ENCODE measurements at places on chromosomes 5 and 9. TPM values are rescaled to one million over a fixed set of nuclear protein-coding genes. Genes with fewer than 3 reads are reported as not detected.

DNA sequence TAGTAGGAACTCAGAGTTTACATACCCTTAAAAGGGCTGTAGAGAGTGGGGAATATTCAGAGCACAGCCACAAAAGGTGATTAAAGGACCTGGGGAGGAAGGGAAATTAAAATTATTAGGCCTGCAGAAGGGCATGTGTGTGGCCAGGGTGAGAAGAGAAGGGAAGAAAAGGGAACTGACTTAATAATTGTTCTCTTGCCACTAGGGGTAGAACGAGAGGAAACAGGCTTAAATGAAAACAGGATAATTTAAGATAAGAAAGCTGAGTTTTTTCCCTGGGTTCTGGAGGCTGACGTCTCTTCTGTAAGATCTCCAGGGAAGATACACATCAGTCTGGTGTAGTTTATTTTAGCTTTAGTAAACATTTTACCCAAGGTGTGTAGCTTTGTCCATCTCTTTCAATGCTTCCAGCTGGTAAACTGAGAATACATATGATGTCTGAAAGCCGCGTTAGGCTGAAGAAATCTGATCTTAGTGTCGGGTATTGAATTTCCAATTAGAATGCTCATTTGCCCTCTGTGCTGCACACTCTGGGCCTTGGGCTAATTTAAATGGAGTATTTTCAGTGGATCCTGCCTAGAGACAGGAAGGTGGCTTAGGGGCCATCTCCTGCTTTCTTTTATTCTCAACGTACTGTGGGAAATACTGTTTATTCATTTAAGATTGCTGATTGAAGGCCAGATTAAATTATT lies 416.8 kb downstream of the TMEM38B start:
- DNase-seq, result no peak

Gene ENTPD8
- total RNA-seq, result 0.10 TPM

DNA sequence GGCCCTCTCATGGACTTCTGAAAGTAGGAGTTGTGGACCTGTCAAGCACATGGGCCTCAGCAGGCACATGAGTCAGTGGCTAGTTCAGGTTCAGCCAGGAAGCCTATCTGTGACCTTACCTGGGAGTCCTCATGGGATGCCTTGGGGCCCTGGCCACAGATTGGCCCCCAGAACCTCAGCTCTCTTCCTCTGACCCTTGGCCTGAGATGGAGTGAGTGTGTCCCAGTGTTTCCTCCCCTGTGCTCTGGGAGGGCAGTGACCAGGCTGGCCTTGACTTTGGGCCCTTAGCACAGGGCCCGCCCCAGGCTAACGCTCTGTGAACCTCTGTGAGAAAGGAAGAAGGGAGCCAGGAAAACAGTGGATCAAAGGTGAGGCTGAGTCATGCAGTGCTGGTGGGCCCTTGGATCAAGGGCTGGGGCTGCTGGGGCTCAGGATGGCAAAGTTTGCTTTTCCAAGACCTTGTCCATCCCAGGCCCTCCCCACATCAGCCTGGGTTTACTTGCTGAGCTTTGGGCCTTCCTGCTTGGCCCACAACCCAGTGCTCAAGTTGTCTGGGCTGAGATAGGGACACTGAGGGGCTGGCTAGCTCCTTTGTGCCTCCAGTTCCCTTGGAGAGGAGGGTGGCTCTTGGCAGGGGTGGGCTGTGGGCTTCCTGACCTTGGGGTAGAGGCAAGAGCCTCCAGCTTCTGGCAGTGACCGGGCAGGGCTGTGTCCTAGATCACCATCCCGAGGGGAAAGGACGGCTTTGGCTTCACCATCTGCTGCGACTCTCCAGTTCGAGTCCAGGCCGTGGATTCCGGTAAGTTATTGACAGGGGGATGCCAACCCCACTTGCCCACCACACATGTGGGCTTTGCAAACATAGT lies 41.4 kb downstream of the RGS3 start:
- no peak for DNase-seq

Gene WDR38
- total RNA-seq, result not detected

DNA sequence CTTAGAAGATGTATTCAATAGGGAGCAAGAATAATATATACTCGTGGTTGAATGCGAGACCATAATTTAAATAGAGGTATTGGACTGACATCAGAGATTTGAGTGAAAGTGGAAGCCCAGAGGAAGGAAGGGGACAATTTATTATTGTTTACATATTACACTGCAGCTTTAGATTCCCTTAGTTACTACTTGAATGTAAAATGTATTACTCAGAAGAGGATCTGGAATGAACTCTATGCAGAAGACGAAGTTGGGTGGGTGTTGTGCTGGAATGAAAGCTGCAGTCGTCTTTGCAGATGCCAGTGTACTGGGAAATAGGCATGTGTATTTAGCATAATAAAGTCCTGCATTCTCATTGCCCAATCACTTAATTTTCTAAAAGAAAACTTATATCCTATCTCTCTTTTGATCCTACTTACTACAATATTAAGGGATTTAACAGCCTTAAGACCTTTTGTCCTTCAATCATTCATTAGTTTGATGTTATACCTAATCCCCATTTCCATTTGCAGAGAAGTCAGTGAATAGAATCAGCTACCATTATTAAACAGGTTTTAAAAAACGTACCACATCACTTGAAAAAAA lies 570.7 kb upstream of the WWC1 start:
- no peak for DNase-seq

- DNase-seq, result no peak
Observed at GRCh38 chr5:76145945-76146344, 62.8 kb downstream of the SV2C start.

DNA sequence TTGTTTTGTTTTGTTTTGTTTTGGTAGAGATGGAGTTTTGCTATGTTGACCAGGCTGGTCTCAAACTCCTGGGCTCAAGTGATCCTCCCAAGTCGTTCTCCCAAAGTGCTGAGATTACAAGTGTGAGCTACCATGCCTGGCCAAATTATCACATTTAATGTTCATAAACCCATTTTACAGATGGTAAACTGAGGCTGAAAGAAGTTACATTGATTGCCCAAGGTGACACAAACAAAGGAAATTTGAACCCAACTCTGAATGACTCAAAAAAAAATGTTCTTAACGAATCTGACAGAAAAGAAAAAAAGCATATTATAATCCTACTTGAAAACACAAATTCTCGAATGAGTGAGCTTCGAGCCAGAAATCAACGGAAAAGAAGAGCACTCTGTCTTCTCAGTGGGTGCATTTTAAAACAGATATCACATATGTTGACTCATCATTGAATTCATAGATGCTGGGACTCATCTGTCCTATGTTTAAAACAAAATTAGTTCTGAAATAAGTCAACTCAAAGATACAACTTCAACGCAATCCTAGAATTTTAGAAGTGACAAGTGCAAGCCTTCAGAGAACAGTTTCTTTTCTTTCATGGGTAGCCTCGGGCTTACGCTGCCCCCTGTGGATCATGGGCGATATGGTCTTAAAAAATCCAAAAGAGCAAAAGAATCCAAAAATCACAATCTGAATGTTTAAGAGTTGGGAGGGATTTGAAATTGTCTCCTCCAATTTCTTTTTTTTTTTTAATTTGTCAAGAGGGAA lies 28.4 kb downstream of the TIMD4 start:
- DNase-seq, result no peak

DNA sequence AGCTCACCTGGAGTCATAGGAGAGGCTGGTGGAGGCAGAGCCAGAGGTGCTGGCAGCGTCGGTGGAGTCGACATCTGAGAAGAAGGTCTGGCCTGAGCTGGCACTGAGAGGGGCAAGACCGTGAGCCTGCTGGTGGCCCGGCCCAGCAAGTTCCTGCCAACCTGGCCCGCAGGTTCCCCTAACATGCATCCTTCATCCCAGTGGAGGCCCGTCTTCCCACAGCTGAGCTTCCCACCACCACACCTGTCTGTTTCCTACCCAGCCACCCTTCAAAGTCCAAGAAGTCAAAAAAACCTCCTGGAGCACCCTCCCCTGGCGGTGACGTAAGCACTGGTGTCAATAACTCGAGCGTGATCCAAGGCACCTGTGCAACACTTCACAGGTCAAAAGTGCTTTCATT lies 16.9 kb downstream of the PHF19 start:
- no peak for DNase-seq

DNA sequence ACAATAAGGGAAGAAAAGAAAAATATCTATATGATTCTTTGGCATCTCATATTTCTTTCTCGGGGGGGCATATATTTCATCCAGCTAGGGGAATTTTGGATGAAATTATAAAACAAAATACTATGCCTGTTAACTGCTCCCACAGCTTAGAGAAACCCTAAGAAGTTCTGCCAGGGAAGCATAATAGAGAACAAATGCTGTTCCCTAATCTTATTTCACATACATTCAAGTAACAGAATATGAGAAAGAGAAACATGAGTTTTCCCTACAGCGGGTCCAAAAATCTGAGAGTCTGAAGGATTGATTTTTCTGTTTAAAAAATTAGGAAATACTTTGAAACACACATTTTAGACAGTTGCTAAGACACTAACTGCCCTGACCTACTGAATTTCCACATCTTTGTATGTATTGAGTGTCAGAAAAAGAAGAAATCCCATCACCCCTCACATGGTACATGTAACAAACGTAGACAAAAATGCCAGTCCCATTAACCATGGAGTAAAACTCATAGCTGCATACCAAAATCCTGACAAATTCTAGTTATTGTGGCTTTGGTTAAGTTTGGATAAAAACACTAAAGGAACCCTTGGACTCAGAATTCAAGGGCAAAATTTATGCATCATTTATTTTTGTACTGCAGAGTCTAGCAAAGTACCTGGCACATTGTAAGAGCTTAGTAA lies 620.2 kb upstream of the DMAC1 start:
- no peak for DNase-seq

GRCh38 chr5:116898917-116899316 lies 324.3 kb upstream of the SEMA6A start:
- no peak for DNase-seq

Gene POU5F2
- total RNA-seq, result 2.7 TPM

Gene SLC31A2
- total RNA-seq, result 8.0 TPM

GRCh38 chr5:168001318-168001717 lies 290.1 kb upstream of the WWC1 start:
- DNase-seq, result no peak

- DNase-seq, result no peak
Observed at GRCh38 chr5:42467572-42467971, 44.3 kb downstream of the GHR start.

GRCh38 chr5:138178516-138179276 lies at the start of the genes BRD8 and KIF20A:
Gene BRD8, minus strand, starts transcription at chr5:138178630. Its CDS starts 16 bp downstream, at chr5:138178614.
Gene KIF20A, plus strand, starts transcription at chr5:138179112. Its CDS starts 569 bp downstream, at chr5:138179681.
- peak; percentile 96 for DNase-seq

DNA sequence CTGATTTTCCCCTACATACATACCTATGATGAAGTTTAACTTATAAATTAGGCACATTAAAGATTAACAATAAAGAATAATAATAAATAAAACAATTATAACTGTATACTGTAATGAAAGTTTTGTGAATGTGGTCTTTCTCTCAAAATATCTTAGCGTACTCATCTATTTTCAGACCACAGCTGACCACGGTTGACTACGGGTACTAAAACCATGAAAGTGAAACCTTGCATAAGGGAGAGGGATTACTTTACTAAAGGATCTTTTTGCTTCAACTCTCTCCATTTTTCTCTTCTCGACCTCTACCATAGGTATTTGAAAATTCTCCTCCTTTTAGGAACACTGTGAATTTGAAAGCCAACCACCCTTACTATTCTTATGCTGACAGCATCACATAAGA lies 475.5 kb downstream of the CETN3 start:
- no peak for DNase-seq

GRCh38 chr9:100759215-100759614 lies 181.3 kb downstream of the CAVIN4 start:
- DNase-seq, result no peak

DNA sequence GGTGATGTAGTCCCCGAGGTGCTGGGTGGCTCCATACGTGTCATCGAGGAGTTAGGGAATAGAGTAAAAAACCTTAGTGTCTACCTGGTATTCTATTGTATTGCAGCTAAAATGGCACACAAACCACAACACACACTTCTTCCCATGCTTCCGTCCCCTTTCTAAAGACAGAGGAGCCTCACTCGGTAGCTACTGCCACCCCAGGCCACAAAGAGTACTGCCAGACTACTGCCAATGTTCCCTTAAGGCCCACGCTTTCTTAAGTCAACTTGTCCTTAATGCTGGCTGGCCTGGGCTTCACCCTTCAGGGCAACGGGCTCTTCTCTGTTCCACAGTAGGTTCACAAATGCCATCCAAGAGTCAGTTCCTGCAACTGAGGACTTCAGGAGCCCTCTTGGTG lies 673.0 kb downstream of the ELAVL2 start:
- DNase-seq, result no peak

DNA sequence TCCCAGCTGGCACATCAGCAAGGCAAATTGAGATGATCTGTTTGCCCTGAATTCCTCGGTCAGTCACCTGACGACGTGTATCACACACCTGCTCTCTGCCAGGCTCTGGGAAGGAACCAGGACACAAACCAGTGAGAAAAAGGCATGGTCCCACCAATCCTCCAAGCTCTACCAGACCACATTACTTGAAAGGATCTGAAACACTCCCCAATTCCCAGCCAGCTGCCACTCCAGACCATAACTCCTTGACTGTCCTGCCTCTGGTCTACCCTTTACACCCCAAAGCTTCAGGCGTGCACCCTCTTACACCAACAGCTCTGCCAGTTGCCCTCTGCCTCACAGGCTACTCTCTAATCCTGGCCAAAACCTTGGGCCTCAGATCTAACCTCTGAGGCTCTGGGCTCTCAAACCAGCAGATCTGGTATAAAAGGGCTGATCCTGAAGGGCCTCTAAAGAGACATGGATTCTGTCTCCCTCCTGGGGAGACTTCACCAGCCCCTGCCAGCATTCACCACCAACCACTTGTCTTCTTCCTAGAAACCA lies 6.8 kb downstream of the MGAT1 start:
- DNase-seq, result no peak

Gene MRRF
- 26.7 TPM for total RNA-seq

DNA sequence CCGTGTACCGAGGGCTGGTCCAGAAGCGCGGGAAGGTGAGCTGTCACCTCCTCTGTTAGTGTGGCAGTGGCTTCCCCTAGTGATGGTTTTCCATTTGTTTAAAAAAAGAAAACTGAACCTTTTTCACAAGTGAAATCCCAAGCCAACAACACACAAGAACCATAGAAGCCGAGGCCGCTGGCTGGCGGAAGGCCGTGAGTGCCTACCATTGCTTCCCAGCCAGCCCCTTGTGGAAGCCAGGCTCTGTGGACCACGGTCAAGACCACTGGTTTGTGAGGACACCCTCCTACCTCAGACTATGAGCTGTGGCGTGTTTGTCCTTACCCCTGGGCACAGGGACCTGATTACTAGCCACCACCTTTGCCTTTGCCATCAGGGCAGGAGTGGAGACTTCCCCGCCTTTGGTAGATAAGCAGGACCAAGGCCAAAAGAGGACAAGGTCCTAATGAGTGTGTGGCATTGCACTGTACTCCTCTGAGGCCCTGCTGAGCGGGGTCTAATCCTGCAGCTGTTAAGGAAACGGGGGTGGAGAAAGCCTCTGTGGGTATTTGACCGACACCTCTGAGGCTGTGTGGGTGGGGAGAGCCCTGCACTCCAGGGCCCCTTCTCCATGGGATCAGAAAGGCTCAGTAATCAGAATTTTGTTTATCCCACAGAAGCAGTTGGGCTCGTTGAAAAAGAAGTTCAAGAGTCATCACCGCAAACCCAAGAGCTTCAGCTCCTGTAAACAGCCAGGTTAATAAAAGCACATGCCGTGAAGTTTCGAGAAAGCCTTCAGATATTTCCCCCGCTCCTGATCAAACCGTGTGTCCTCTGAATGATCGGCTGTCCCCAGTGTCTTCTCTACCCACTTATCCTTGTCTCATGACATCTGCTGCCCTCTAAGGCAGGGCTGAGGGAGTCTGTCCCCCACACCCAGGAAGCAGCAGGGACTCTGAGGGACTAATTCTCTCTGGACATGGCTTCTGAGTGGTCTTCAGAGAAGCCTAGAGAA lies 4.3 kb downstream of the SURF2 start:
- no peak for DNase-seq

Gene ARL14EPL
- not detected for total RNA-seq

GRCh38 chr9:114259798-114260523 lies 62.9 kb upstream of the ORM1 start:
- no peak for DNase-seq

GRCh38 chr5:37043693-37044092 lies 167.1 kb downstream of the NIPBL start:
- no peak for DNase-seq

Data from glomerular endothelial cell (primary cell).